Natural killer cell (primary cell): ENCODE measurements at places on chromosomes 16 and 17. TPM values are rescaled to one million over a fixed set of nuclear protein-coding genes. Genes with fewer than 3 reads are reported as not detected.

MED13 gene
- total RNA-seq = 107 TPM

HSD17B1 gene
- 0.68 TPM for total RNA-seq

DNA sequence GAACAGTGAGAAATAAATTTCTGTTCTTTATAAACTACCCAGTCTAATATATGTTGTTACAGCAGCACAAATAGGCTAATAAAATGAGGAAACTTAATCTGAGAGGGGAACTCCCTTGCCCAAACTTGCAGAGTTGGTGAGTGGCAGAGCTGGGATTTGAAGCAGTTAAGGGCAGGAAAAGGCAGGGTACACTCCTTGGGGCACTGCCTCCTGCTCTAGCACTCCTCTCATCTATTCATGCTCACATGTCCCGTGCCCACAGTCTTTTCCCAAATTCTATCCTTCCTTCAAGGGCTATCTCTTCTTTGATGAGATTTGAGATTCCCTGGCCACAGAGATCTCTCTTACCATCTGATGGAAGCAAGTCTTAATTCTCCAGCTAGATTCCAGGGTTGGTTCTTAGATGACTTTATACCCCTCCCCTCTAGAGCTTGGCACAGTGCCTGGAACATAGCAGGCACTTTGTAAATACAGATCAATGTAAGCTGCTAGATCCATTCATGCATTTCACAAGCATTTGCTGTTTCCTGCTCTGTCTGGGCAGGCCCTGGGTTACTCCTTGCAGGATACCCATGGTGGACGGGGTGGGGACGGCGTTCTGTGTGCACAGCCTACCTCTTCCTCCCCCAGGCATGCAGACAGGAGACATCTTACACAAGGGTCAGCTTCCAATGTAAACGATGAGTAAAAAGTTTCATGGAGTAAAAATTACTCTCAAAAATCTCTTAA, 39.2 kb upstream of the ABCC12 start:
- no peak for DNase-seq

DNA sequence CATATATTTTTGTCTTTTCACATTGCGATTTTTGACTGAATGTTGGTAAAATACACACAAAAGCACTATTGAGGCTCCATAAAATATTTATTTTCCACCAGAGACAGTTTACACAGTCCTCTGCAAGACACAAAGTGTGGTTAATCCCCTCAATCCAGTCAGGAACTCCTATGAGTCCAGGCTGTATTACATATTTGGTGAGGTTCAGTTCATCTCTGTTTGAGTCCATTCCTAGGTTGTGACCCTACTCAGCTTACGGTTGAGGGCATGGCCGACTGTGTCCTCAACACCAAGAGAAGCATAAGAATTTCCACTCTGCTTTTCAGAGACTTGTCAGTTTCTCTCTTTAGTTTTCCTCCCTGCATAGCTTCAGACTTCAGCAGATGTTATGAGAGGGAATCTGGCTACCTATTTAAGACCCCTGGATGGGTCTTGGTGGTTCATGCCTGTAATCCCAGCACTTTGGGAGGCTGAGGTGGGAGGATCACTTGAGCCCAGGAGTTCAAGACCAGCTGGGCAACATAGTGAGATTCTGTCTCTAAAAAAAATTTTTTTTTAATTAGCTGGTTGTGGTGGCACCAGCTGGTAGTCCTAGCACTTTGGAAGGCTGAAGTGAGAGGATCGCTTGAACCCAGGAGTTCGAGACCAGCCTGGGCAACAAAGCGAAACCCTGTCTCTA, 25.1 kb downstream of the ARL4D start:
- no peak for DNase-seq

DNA sequence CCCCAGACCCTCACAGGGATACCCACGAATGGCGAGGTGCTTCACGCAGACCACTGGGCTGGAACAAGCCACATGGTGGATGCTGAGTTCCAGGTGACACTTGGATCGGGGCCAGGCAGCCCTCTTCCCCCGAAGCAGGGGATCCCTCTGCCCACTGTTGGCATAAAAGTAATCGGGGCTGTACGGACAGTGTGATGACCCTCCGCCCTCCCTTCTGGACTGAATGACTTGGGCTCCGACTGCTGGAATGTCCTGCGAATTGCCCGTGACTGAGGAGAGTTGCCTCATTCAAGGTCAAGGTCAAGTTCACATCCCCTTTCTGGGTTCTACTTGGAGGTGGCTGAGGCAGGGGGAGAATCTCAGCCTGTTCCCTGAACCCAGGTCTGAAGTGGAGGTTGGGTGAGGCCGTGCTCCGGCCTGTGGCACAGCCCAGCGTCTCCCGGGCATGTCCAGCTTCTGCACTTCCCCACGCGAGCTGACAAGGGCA, 28.5 kb upstream of the CREBBP start:
- DNase-seq = no peak
